Pericardium fibroblast (primary cell): ENCODE measurements at places on chromosomes 7 and 10. TPM values are rescaled to one million over a fixed set of nuclear protein-coding genes. Genes with fewer than 3 reads are reported as not detected.

Gene HMX2
- total RNA-seq: not detected in 2 replicates

Gene PRF1
- not detected in 2 replicates for total RNA-seq

Gene MOGAT3
- not detected in 2 replicates for total RNA-seq

Gene UPK3BL2
- 0.09 and 0.35 TPM in 2 replicates for total RNA-seq
